Fibroblast of pulmonary artery (primary cell): ENCODE measurements at places on chromosomes 6 and 20.

- no peak for DNase-seq
These were observed 68.8 kb downstream of the EYS start for GRCh38 chr6:65638047-65638831.

GRCh38 chr6:142440600-142441293, 138.9 kb downstream of the ADGRG6 start:
- no peak for DNase-seq

- DNase-seq: no peak
These were observed 33.7 kb upstream of the TENT5A start for GRCh38 chr6:81786150-81786549.

DNA sequence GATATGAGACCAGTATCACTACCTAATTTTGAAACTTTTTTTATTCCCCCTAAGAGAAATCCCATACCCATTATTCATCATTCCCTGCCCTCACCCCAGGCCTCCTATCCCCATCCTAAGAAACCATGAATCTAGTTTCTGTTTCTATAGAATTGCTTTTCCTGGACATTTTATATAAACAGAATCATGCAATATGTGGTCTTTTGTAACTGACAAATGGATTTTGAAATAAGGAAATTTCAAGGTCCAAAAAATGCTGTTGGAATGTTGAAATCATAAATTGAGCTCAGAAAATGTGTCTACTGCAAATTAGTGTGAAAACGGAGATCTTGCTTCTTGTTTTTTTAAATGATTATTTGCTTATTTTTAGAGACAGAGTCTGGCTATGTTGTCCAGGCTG, 25.1 kb downstream of the RNF217 start:
- no peak for DNase-seq

- no peak for DNase-seq
These were observed 52.1 kb downstream of the TRAF3IP2 start for GRCh38 chr6:111553580-111553979.

DNA sequence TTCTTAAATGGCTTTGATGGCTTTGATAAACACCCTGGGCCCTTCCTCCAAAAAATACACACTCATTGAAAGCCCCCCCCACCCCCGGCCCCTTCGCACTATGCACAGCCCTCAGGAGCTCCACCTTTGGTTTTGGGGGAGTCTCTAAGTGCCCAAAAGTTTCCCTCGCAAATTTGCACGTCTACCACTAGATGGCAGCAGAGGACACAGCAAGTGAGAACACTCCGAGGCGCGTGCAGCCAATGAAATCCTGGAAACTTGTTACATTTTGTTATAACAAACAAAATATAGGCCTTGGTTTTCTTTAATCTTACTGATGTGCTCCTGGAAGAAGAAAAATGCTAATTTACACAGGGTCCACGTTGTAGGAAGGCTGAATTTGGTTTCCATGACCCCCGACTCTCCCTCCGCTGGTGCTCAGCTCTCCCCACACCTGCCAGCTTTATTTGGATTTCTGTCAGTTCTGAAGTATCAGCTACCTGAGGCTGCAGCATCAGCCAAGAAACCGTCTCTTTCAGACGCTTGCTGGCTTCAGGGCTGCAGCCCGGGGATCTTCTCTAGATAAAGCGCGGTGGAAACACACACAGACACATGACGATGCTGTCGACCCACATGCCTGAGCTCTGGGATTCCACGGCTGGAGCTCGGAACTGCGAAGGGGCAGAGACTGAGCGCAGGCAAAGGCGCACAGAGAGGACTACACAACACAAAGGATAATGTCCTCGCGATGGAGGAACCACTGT, 148.3 kb upstream of the RPS6KA2 start:
- DNase-seq: peak; percentile 84
